ENCODE measurements at places on chromosomes 3 and 15.

- DNase-seq = no peak
These were observed 42.7 kb upstream of the ATP2B2 start for GRCh38 chr3:10547841-10548783.

DNA sequence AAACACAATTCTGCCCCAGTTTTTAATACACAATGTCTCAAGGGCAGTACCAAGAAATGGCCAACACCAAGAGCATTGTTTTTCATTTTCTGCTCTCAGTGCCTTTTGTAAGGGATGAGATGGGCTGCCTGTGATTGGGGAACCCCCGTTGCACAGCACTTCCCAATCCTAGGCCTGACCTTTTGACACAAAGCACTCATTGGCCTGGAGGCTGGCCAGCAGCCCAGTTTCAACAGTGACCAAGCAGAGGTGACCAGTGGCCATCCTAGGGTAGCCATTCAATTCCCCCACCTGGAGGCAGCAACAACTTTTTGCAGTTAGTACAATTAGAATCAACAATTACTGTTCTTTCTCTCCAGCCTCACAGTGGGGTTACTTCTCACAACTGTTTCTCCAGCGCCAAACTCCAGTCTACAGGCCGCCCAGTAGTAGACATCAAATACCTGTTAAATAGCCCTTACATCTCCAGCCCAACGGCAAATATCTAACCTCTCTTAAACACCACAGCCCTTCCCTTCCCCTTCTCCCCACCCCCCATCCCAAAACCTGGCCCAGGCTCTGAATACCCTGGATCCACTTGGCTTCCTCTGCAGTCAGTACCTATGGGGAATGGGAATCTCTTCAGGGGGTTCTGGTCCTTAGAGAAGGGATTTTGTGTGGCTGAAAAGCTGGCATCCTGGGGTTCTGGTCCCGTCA, 8.9 kb upstream of the LRRC2 start:
- DNase-seq = no peak

DNA sequence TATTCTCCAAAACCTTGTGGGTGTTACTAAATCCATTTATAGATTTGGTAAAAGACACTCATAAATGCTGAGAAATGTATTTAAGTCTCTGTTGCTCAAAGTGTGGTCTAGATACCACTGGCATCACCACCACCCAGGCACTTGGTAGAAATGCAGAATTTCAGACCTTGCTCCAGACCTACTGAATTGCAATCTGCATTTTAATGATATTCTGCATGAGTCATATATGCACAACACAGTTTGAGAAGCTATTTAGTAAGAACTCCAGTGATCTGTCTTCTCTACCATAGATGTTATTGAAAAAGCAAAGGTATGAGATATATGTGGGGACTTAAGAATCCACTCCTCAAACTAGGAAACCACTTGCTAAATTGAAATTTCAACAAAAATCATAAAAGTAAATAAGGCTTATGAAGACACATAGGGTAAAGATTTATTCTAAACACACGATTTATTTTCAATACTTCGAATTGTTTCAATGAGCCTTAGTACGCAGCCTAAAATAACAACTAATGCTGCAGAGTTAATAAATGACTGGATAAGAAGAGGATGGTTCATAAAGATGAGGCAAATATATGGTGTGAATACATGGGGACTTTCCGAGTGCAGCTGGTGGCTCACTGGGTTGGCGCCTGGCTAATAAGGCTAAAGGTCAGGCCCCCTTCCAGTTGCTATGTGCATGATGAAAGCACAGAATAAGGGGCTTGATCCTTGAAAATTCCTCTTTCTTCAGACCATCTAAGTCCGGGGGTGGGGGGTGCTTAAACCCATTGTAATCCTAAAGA, 813.3 kb downstream of the NR2F2 start:
- DNase-seq = no peak

DNA sequence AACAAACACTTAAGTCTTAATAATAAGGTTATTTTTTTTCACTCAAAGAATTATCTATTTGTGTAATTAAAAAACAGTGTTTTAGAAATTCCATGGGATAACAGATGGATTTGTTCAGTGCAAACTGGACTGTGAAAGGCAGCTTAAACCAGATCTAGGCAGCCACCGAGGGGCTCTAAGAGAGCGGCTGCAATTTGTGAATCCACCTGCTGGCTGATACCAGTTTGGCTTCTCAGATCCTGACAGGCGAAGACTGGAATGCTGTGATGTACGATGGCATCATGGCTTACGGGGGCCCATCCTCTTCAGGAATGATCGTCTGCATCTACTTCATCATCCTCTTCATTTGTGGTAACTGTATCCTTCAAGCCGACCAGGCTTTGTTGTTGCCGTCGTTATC, 119.6 kb downstream of the CHDH start:
- no peak for DNase-seq

- no peak for DNase-seq
These were observed 215.8 kb downstream of the DPH6 start for GRCh38 chr15:35330048-35330695.

All from stimulated activated CD4-positive, alpha-beta T cell treated with anti-CD3 and anti-CD28 coated beads, Interleukin-15, amount 100 ng/mL, for 1 hour (primary cell).